ENCODE measurements at places on chromosomes 12 and 14.

- DNase-seq = no peak
Measured at GRCh38 chr12:32418221-32418620, 18.9 kb downstream of the FGD4 start.

DNA sequence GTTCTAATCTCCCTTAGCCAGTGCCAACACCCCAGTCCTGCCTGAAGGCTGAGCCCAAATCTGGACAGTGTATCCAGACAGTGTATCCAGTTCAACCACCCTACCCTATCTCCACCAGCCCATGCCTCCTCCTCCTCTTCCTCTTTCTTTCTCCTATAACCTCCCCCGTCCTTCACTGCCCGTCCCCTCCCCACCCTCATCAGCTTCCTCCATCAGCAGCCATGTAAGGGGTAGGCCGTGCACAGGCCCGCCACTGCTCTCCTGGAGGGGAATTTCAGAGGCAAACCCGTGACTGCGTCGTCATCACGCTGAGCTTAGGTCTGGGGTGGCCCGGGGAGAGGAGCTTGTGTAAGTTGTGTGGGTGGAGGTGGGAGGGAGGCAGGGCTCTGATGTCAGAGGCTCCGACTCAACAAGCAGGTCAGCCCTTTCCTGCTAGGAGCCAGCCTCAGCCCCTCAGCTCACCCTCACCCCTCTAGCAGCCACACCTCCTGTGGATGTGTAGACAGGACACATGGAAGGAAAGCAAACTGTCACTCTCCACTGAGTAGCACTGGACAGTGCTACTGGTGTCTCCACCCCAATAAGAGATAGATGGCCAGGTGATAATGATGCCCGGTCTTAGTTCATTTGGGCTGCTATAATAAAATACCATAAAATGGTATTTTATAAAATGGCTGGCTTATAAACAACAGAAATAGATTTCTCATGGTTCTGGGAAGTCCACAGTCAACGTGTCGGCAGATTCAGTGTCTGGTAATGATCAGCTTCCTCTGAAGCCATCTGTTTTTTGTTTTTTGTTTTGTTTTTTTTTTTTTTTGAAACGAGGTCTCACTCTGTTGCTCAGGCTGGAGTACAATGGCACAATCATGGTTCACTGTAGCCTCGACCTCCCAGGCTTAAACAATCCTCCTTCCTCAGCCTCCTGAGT, 50.5 kb downstream of the IRF2BPL start:
- DNase-seq = peak; percentile 92

DNA sequence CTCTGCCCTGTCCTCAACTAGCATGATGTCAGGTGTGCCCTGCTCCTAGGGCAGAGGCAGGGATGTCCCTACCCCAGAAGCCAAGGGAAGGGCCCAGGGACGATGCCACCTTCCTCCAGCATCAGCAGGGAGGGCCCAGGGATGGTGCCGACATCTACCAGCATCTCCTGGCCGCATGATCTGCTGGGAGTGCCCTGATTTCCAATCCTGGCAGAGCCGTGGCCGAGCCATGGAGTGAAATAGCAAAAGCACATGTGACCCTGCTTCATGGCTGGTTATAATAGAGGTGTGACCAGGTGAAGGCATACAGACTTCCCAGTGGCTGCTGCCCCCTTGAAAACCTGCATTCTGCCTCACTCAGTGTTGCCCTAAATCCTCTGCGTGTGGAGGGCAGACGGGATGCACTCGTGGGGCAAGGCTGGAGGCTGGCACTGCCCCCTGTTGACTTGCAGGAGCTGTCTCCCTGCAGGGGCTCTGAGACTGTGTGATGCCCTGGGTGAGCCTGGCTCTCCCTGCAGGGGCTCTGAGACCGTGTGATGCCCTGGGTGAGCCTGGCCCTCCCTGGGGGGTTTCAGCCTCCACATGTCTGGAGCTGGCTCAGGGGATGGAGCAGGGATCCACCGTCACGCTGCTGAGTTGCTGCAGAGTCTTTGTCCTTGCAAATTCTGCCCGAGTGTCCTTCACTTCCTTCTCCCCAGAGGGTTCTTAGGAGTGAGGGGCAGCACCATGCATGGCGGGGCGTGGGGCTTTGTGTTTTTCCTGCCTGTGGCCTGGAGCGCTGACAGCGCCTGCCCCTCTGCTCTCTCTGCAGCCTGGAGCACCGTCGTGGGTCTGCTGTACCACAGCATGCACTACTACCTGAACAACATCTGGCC, 51.7 kb downstream of the ADGRD1 start:
- DNase-seq = no peak

GRCh38 chr12:114684098-114684869, at the start of gene TBX3:
TBX3 (minus strand) TSS chr12:114684175; CDS start chr12:114683200, 975 bp downstream.
- peak; percentile 99 for DNase-seq

GRCh38 chr14:53375599-53375998, 222.5 kb upstream of the DDHD1 start:
- no peak for DNase-seq
